Putamen (tissue), 1 donor: ENCODE measurements at places on chromosomes 6 and 20.

DNA sequence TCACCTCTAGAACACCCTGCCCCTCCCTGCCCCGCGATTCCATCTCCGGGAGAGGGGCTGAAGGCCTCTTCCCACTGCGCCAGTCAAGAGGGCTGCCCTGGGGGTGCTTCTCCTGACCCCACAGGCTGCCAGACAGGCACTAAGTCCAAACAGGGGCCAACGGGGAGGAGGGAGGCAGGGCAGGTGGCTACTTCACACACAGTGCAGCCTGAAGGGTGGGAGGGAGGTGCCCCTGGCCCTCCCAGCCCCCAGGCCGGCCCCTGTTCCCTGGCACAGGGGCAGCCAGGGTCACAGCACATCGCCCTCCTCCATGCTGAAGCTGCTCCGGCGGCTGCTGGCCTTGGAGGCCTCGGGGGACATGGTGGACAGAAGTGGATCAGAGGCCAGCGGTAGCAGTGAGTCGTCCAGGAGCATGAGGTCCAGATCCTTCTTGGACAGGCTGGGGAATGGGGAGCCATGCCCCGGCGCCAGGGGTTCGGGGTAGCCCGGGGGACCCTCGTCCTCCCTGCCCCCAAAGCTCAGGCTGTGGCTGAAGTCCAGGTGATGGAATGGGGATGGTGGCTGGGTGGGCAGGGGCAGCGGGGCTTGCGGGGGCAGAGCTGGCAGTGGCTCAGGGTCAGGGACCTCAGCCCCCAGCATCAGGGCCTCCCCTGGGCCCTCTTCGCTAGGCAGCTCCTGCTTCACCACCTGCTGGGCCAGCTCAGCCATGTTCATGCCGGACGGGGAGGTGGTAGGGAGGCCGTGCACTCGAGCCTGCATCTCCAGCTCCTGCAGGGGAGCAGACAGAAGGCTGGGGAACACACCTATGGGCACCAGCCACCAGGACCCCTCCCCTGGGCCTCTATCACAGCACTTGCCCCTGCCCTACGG, 46.3 kb downstream of the MDFI start:
- no peak for DNase-seq

DNA sequence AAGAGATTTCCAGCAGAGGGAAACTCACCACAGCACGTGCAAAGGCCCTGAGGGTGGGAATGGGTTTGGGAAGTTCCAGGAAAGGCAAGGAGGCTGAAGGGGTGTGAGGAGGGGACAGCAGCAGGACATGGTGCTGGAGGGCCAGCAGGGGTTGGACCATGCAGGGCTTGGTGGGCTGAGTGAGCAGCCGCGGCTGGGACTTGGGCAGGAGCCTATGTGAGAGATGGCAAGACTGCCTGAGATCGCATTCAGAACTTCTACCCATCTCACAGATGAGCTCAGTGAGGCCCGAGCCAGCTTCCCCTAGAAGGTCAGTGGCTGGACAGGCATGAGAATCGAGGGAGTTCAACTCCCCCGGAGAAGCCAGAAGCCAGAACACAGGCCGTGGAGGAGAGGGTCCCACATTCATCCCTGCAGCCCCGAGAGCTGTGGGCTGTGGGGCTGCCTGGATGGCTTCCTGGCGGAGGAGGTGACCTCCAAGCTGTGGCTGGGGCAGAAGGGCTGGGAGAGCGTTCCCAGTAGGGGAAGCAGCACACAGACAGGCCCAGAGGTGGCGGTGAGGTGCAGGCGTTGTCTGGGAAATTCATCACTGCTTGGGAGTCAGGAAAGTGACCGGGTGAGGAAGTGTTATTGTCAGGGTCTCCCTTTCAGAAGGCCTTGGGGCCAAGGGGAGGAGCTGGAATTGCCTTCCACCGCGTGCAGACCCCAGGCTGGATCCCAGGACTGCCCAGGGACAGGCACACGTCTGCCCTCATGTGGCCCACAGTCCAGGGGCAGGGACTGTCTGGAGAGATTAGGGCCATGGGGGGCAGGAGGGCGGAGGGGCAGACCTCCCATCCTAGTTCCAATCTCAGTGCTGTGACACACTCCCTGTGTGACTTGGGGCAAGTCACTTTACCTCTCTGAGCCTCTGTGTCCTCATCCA, 103.8 kb downstream of the CEBPB start:
- DNase-seq: no peak

DNA sequence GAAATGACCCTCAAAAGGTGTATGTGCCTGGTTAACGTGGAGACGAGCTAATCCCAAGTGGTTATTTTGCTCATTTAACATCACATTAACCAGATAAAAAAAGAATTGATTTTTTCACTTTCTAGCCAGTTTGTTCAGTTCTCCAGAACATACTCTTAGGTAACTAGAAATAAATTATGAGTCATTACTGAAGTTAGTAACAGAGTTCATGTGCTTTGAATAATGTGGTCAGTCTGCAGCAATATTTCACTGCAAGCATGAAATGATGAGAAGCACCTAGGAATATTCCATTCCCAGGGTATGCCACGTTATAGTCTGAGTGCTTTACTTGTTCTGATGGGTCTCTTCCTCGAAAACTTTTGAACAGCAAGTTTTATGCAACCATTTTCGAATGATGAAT, 138.3 kb upstream of the INSM1 start:
- no peak for DNase-seq

GRCh38 chr6:33505548-33506370, 51.4 kb downstream of the ZBTB9 start:
- DNase-seq: no peak

GRCh38 chr6:56923565-56923964, 31.3 kb upstream of the BEND6 start:
- no peak for DNase-seq

DNA sequence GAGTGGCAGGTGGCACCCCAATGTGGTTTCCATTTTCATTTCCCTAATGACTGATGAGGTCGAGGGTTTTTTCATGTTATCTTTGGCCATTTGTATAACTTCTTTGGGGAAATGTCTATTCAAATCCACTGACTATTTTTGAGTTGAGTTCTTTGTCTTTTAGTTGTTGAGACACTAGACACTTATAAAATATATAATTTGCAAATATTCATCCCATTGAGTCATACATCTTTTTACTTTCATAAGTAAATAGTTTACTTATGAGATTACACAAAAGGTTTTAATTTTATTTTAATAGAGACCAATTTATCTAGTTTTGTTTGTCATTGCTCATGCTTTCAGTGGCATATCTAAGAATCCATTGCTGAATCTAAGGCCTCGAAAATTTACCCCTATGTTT, 49.5 kb downstream of the THBS2 start:
- DNase-seq: no peak

- DNase-seq: no peak
These were observed 685.7 kb downstream of the BCKDHB start for GRCh38 chr6:80792151-80792550.

DNA sequence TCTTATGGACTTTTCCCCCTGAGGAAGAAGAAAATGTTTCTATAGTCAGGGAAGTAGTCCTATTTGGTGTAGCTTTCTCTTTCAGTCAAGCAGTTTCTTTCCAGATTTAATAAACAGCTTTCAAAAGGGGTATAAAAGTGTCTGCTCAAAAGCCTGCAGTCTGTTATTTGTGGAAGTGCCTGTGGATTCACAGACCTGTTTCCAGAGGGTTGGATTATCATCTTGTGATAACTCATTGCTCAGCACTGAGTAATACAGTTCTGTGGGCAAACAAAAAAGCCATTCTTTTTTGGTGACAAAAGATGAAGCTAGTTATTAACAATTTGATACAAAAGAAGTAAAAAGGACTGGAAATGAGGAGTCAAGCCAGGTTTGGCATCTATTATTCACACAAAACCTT, 358.2 kb upstream of the ID4 start:
- no peak for DNase-seq

DNA sequence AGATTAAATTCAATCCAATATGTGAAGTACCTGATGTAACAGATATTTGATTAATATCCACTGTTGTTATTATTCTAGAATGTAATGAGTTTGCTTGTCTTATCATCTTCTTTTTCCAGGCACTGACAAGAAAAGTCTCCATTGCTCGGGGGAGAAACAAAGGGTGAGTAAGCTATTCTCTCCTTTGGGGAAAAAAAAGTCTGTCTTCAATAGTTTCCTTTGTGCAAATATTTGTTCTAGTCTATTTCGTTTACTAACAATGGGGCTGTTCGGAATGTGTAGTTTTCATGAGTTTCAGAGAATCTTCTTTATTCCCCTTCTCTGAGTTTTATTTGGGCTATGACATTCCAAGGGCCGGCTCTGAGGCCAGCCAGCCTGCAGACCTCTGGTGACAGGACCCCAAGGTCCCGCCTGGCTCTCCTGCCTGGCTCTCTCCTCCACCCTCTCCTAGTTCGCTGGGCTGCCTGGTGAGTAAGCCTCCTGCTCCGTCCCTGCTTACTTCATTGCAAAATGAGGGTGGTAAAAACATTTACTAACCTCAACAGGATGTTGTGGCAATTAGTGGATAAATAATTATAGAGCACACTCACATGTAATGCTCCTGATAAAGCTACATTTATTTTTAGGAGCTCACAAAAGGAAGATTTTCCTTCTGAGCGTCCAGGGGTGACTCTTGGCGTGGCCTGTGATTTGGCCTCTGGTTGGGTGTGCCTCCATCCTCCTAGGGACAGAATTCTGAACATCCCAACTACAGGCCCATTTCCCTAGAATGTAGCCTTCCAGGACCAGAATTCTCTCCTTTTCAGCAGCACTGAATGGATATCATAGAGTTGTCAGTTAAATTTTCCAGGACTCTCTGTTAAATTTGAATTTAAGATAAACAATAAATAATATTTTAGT, 43.1 kb upstream of the SNX9 start:
- no peak for DNase-seq

DNA sequence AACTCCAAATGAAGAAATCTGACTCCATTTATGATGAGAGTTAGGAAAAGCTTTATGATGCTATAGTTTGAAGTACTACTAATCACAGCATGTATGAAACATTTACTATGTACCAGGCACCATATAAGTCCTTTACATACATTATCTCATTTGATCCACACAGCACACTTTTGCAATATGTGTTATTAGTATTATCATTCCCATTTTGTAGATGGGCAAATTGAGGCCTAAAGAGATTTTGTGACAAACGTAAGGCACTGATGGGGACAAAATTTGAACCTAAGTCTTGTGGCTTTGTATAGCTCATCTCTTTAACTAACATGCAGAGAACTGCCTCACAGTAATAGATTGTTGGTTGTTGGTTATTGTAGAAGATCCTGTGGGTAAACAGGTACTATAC, 14.2 kb upstream of the TNFRSF21 start:
- no peak for DNase-seq

- no peak for DNase-seq
These were observed 31.7 kb downstream of the SLC35A1 start for GRCh38 chr6:87504441-87504840.

DNA sequence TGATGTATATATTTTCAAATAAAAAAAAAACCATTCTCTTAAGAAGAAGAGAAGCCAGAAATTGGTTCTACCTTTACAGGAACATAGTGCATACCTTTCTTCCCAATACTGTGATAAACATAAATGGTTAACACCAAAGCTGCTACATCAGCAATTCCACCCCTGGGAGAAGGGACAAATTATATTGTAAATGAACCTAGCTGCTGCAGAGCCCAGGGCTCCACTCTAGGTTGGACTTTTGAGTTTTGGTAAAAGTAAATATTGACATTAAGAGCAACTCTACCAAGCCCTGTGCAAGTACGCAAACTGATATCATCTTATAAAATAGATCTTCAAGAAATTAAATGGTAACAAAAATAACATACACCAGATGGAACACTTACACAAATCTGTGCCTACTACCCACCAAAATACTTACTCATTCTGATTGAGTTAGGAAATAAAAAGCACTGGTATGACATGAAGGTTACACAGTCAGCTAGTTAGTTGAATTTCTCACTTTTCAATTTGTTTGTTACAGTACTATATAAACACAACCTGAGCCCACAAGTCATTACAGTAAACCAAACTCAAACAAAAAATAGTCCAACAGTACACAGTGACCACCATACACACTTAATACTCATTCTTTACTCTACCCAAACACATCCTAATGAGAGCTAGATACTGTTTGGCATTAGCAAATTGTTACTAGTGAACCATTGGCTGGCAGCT, 223.3 kb upstream of the HEY2 start:
- DNase-seq: no peak

DNA sequence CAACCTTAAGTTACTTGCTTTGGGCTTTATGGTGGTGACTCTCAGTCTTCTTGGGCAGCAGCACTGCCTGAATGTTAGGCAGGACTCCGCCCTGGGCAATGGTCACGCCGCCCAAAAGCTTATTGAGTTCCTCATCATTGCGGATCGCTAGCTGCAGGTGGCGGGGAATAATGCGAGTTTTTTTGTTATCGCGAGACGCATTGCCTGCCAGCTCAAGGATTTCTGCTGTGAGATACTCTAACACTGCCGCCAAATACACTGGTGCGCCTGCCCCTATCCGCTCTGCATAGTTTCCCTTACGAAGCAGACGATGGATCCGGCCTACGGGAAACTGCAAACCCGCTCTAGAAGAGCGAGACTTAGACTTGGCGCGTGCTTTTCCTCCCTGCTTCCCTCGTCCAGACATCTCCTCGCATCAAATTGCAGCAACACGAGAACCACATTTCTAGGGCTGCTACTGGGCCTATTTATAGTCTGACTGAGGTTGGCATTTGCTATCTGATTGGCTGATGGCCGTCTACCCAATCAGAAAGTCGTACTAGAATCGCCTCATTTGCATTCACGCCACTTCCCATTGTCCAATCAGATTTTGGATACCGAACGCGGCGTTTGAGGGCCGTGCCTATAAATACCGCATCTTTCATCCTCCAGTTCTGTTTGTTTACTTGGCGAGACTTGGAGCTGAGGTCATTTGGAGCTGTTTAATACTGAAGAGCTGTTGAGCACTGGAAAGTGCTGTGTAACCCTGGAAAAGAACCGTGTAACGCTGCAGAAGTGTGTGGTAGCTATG, 28.2 kb upstream of the SLC17A4 start:
- DNase-seq: no peak

DNA sequence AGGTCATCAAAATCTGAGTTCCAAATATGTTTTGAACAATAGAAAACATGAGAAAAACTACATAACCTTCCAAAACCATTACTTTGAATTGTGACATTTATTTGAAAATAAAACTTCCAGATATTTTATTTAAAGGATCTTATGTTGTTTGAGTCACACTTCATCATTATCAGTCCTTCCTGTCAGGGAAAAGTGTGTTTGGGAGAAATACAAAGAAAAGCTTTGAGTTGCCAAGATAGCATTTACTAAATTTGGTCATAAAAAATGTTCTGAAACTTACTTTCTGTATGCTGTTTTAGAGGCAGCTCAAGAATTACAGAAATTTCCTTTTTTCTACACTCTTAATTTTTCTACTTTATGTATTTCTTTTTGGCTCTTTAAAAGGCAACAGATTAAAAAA, 208.2 kb upstream of the RIN2 start:
- DNase-seq: no peak

- no peak for DNase-seq
These were observed 100.6 kb downstream of the SOX4 start for GRCh38 chr6:21694168-21694567.

DNA sequence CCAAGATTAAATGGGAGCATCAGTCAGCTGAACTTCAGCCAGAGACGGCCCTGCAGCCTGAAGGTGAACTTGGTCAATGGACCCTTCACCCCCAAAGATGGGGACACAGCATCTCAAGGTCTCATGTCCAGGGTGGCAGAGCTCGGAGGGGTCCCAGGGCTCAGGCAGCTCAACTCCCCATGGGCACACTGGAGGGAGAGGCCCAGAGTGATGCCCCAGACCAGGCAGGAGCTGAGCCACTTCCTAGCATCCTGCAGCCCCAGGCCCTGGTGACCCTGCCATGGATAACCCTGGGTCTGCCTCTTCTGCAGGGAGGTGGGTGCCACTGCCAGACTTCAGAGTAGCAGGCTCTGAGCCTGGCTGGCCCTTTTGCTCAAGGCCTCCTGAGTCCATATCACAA, 27.5 kb upstream of the EMILIN3 start:
- DNase-seq: no peak
